ENCODE measurements at places on chromosomes 2 and 18.

DNA sequence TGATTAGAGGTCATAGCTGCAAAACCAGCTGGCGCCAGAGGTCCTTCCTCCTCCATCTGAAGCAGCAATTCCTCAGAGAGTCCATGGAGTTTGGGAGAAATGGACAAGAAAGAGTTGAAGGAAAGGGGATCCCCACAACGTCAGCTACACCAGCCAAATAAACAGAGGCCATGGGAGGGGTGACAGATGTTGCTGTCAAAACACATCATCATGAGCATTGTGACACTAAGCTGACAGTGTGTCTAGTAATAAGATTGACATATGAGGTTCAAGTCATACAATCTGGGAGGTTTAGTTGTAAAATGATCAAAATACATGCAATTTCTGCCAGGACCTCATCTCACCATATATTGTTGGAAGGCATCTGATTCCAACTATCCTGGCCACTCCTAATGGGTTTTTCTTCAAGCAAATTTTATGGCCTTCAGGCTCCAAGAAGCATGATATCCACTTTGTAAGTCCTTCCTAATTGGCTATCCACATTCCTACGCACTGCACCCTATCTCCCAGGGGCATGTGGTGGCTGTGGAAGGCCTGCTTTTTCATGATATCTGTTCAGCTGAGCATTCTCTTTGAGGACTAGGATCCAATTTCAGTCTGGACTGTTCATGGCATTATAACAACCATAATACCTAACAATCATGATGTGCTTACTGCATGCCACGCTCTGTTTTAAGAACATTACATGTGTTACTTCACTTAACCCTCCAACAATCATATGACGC is 335.0 kb upstream of the ID2 start:
- no peak for DNase-seq

- peak; percentile 77 for DNase-seq
These were observed 70.6 kb downstream of the COPS8 start for GRCh38 chr2:237156031-237156856.

DNA sequence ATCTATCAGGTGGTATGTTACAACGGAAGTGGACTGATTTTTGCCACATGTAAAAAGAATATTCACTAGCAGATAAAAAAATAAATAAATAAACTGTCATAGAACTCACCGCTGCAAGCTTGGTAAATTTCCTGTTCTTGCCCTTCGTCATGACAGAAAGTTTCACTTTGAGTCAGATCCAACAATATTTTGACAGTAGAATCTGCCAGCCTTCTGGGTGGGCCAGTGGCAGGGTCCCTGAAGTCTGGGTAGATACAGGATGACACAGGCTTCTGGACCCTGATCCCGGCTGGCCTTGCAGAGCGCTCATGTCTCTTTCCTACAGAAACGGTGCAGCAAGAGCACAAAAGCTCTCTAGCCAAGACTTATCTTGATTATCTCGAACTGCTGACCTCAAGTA is 97.8 kb upstream of the PMAIP1 start:
- no peak for DNase-seq

DNA sequence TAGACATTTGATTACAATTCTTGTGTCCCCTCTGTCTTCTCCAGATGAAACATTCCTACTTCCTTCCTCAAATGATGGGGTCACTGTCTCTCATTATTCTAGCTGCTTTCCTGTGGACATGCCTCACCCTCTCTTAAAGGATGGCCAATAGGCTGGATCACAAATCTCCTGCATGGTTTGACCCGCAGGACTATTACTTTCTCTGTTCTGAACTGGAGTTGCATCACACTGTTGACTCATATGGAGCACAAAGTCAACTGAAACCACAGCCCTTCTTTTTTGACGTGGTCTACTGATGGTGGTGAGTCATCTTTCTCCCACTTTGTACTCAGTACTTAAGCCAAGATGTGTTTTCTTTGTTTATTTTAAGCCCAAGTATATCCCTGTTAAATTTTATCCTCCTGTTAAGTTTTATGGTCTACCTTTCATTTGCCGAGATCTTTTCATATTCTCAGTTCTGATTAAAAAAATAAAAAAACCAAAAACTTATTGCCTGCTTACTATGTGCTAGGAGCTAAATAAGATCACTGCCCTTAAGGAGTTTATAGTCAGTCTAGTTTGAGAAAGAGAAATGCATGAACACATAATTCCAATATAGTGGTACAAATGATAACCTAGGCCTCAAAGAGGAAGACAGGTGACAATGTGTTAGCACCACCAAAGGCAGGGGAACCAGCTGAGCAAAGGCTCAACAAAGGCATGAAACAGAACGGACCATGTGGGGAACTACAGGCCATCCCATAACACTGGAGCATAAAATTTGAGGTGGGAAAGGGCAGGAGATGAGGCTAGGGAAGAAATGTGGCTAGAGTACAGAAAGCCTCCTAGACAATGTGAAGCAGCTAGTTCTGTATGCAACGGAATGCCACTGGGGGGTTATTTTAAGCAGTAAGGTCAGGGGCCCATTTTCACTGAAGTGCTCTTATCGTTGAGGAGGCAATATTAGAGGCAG is 67.6 kb upstream of the ZFP36L2 start:
- no peak for DNase-seq

GRCh38 chr2:223641082-223641481 is 38.9 kb upstream of the SCG2 start:
- no peak for DNase-seq

- no peak for DNase-seq
These were observed 99.5 kb upstream of the AGAP1 start for GRCh38 chr2:235394278-235394828.

DNA sequence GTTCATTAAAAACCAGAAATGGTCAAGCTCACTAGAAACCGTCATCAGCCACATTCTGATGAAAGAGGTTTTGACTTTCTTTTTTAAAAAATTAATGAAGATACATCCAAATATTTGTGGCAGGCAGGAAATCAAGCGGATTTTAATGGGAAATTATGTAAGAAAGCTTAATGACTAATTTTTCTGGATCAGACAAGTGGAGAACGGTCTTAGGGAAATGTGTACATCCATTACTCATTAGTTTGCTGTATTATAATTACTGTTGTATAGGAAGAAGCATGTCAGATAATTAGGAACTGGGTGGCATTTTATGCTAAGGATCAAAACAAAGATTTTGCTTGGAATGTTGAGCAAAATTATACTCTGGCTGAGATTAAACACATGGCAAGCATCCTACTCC is 39.4 kb downstream of the AGAP1 start:
- no peak for DNase-seq

GRCh38 chr2:102736110-102736409 is 25.8 kb upstream of the TMEM182 start:
- DNase-seq = no peak

GRCh38 chr2:4903656-4904348 is 788.4 kb upstream of the SOX11 start:
- DNase-seq = no peak

- DNase-seq = no peak
These were observed 91.4 kb downstream of the SCN9A start for GRCh38 chr2:166284359-166284758.

DNA sequence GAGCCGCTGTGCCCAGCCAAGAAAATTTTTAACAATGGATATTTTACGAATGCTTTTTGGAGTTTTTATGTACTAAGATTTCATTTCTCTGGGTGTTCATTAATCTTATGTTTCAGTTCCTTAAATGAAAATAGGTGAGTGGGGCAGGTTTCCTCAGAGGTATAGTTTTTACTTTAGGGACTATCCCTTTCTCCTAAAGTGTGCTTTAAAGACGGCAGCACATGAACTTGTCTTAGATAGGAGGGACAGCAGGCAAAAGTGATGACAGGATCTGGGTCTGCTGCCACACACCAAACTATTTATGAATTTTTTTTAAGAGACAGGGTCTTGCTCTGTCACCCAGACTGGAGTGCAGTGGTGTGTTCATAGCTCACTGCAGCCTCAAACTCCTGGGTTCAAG is 8.0 kb upstream of the REL start:
- DNase-seq = no peak

DNA sequence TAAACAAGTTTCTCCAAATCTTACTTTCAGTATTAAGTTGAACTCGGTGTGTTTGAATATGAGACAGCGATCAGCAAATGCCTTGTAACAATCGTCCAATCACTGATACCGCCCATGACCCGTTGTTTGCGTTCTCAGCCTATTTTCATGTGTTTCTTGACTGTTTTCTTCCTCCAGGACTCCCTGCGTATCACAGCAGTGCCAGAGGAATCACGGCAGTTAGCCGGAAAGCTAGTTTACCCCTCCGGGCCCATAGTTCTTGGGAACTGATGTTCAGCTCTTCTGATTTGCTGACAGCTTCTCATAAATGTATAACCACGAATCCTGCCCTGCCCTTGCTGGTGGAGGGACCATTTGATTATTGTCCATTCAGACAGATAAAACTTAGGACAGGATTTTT is 42.2 kb upstream of the TPO start:
- DNase-seq = no peak

DNA sequence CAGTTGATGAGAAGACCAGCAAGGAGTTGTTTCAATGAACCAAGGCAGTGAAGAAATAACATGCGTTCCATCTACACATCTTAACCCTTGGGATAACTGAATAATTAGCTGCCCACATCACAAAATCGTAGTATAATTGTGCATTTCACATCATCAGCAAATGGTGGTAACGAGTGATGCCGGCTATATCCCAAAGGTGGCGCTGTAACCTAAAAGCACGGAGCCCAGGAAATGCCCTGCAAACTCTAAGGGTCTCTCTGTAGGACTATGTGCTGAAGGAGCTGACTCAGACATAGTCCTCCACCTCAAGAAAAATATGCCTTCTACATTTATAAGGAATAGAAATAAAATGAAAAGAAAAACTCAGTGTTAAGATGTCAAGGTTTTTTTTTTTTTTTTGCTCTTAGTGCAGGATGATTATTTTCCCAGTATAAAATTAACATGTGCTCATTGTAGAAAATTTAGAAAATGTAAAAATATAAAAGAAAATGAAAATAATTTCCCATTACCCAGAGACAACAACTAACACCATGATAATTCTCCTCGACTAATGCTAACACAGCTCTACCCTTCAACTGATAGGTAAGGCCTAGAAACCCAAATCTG is 23.1 kb upstream of the DSG3 start:
- no peak for DNase-seq

GRCh38 chr2:165203689-165204559 is at the start of gene SCN3A:
TSS of gene SCN3A (minus strand) at chr2:165204050. CDS start at chr2:165176394, 27,656 bp downstream.
- no peak for DNase-seq

GRCh38 chr2:226411727-226412360 is 387.8 kb downstream of the IRS1 start:
- no peak for DNase-seq

GRCh38 chr2:168311261-168311910 is 64.0 kb upstream of the STK39 start:
- DNase-seq = no peak

DNA sequence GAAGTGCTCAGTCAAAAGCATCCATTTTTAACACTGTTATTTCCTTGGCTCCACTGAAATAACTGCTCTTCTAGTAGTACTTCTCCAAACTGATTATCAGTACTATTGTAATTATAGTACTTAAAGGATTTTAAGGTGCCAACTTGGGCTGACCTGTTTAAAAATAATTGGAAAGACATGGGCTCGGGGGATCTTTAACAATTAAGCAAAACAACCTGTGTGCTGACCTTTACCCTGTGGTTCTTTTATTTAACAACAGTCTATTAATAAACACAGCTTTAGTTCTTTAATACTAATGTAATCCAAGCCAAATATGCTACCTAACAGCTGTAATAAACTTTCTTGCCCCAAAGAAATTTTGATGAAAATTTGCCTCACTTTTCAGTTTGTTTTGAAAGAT is 6.9 kb upstream of the ITPRID2 start:
- no peak for DNase-seq
